Kidney capillary endothelial cell (primary cell): ENCODE measurements at places on chromosomes 7 and 10.
A peak's percentile ranks its signal among the peaks of the same experiment; 100 is the strongest.

DNA sequence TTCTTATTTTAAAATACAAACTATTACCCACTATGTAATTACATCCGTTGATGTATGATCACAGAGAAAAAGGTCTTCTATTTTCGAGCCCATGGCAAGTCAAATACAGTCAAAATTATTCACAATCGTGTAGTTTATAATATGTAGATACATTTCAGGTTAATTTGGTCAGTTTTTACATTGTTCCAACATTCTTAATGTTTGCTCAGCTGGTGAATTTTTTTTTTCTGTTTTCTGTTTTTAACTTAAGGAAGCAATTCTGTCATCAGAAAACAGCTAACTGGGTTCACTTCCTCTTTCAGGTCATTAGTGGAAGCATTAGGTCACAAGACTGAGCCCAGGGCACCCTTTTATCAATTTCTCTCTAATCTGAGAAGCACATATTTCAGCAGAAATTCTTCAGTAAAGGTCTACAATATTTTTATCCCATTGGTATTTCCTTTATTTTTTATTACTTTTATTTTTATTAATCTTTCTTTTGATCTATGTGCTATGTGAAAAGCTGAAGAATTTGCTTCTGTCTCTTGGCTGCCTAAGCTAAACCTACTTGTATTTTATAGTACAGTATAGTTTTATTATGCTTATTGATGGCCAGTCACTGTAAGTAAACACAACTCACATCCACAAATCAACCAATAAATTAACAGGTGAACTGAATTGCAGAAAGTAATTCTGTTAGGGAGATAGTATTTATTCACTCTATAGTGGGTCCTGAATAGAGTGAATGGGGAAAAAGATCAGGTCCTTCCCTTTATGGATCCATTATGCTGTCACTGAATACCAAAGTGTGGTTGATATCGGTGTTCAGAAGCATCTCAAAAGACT, 84.6 kb downstream of the ICA1 start:
- peak; percentile 38 for DNase-seq

DNA sequence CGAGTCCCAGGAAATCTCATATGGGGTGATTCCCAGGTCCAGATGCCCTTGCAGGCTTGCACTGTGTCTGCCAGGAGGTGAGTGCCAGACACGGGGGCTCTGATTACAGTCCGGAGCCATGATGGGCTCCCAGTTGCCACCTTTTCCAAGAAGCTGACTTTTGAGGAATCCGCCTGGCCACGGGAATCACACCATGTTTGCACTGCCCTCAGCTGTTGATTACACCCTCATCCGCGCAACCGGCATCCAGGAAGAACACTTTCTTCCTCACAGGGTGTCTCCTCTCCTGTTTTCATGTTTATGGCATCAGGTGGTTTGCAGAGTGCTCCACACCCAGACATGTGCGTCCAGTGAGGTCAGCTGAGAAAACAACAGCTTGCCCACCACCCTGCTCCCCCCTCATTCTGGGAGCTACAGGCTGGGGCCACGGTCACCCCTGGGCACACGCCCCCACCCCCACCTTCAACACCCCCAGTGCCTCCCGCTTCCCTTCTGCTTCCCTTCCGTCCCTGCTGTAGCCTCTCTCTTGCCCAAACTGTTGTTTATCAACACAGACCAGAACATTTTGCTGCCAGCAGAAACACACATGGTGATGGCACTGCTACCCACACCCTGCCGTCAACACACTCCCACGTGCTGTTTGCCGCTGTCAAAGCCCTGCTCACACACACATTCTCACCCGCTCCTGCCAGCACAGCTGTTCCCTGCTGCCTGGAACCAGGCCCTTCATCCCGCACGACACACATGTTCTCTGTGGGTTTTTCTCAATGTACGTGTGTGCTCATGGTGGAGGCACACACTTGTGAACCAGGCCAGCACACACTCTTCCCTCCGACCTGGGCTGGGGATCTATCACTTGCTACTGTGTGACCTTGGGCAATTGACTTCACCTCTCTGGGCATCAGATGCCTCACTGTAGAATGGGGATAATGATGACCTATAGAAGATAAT, 35.8 kb downstream of the DDIT4 start:
- no peak for DNase-seq

DNA sequence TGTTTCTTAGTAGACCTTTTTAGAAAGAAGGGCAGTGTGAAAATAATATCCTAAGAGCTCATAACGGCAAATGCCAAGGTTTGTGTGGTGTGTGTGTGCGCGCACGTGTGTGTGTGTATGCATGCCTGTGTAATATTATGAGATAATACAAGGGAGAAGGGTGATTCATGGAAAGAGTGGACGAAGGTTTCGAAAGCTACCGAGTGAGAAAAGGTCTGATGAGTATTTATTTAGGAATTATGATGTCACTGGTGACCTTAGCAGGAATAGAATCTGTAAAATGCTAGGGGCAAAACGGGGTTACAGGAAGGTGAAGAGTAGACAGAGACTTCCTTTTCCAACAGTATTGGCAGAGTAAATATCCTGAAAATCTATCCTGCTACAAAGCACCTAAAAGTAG, 107.3 kb downstream of the AHR start:
- peak; percentile 53 for DNase-seq

- no peak for DNase-seq
These were observed 25.2 kb downstream of the OGDH start for GRCh38 chr7:44631458-44632115.

DNA sequence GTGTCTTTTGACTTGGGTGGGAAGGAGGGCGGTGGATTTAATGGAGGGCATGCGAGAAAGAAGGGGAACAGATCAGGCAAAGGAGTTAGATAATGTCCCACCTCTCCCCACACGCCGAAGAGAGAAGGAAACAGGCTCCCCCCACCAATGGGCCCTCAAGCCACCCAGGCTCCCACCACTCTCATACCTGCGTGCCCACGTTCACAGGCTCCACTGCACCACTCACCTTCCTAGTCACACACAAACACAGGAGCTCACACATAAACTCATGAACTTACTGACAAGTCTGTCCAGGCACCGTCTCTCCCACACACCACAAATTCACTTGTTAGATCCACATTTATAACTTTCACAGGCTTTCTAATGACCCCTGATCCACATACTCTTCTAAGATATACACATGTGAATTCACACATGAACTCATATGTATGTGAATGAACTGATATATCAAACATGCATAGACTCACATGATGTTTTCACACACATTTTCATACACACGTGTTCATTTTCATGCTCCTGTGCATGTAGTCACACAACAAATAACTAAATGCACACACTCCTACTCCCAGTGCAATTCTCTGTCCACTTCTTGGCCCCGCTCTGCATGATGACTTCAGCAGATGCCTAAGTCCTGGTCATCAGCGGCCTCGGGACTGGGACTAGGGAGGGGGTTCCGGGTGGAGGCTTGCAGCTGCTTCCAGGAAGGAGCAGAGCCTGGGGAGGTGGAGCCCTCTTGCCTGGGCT, 1.5 kb downstream of the LZTS2 start:
- peak; percentile 95 for DNase-seq
